ENCODE measurements at places on chromosomes 12 and 14. TPM values are rescaled to one million over a fixed set of nuclear protein-coding genes. Genes with fewer than 3 reads are reported as not detected.

NXPH4 gene
- 1.1 TPM for total RNA-seq

CRACR2A gene
- total RNA-seq = 1.1 TPM

RNU4-1 gene
- total RNA-seq = 2,533 TPM

SERPINA12 gene
- total RNA-seq = not detected

B4GALNT3 gene
- total RNA-seq = 155 TPM

GRCh38 chr14:78307671-78308070 lies 137.5 kb downstream of the NRXN3 start:
- H3K36me3 ChIP-seq = no peaks in the 10 kb centered on the region
- no peaks in the 10 kb centered on the region for H3K27me3 ChIP-seq
- H3K27ac ChIP-seq = no peak overlapping the region
- peaks cover 10% of the 10 kb centered on the region for H3K4me1 ChIP-seq
- H3K4me3 ChIP-seq = no peak overlapping the region

GRCh38 chr12:130619385-130620001 lies 96.6 kb downstream of the RIMBP2 start:
- DNase-seq = peak; percentile 44
- H3K27ac ChIP-seq = no peak overlapping the region
- H3K4me3 ChIP-seq = no peak overlapping the region
- no peaks in the 10 kb centered on the region for H3K4me1 ChIP-seq

DNA sequence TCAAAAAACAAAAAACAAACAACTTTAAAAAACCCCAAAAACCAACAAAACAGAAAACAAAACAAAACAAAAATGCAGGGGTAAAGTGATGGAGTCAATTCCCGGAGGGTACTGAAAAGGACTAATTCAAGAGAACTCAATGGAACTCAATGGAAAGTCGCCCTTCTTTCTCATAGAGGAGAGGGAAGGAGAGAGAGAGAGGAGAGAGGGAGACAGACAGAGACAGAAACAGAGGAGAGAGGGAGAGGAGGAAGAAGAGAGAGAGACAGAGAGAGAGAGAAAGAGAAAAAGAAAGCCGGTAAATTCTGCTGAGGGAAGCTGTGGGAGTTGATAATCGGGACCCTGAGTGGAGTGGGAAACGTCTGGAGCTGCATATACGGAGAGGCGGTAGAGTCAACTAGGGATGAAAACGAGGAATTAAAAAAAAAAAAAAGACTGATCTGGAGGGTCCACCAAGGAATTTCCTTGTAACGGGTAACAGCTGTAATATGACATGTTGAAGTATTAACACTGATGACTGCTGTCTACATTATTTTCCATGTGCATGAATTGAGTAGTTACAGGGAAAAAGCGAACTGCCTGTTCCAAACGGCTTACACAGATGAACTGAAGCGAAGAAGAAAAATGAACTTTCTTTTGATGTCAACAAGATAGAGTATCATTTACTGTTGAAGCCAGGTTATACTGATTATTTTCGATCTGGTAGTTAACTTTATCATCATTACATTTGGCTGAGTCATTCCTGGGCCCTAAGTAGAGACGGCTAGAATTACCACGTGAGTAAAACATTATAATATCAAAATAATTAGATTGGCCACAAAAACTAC lies 934 bp upstream of the ZC2HC1C start:
- no peaks in the 10 kb centered on the region for H3K4me1 ChIP-seq
- H3K27me3 ChIP-seq = no peaks in the 10 kb centered on the region
- H3K4me3 ChIP-seq = peak overlapping the region; percentile 90
- no peak overlapping the region for H3K27ac ChIP-seq
- H3K36me3 ChIP-seq = no peaks in the 10 kb centered on the region

- peak overlapping the region; percentile 98 for H3K4me3 ChIP-seq
- H3K4me1 ChIP-seq = no peaks in the 10 kb centered on the region
- H3K27ac ChIP-seq = peak overlapping the region; percentile 88
Observed at GRCh38 chr14:75295061-75295461, 16.4 kb downstream of the FOS start.

DNA sequence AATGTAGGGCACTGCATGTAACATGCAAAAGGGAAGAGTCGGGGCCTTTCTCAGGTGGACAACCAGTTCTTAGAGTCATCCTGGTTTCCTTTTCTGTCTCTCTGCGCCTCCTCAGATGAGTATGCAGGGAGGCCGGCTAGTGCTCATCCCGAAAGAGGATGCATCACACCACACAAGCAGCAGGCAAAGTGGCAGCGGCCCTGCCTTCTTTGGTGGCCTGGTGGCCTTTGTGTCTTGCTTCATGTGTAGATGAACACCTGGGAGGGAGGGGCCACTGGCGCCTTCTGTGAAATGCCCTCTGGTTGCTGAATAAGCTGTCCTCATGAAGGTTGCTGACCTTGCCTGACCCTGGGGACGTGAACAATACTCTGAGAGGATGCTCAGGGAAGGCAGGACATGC lies 18.0 kb downstream of the SLC24A4 start:
- peaks cover 8% of the 10 kb centered on the region for H3K4me1 ChIP-seq
- peaks cover 92% of the 10 kb centered on the region for H3K27me3 ChIP-seq
- H3K36me3 ChIP-seq = no peaks in the 10 kb centered on the region
- no peak overlapping the region for H3K4me3 ChIP-seq

DNA sequence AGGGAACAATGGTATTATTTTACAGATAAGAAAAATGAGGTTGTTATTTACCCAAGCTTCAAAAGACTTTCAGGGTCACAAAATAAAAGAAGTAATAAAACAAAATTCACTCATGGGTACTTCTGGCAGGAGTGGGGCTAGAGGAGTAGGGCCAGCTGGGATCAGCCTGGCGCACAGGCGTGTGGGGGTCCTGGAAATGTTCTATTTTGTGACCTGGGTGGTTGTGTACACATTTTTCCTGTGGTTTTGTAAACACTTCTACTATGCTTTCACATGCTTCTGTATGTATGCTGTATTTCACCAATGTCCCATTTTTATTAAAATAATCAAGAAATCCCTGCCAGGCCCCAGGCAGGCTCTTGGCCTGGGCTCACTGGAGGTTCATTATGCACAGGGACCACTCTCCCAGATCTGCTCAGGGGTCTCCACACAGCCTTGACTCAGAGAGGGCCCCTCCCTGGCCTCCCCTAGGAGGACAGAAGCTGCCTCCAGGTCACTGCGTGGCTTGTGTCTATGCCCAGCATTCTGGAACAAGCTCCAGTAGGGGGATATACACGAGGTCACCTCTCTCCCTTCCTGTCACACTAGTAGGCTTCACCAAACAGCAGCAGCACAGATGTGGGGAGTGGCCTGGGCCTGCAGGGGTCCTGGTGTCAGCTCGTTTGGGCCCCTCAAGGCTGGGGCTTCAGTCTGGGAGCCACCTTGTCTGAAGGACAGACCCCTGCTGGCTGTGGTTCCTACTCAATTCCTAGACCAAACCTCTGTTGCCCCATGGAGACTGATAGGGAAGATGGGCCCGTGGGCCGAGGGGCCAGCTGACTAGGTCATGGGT lies 37.8 kb downstream of the ANAPC7 start:
- no peaks in the 10 kb centered on the region for H3K4me1 ChIP-seq
- DNase-seq = peak; percentile 62
- H3K27ac ChIP-seq = no peak overlapping the region
- peaks cover 13% of the 10 kb centered on the region for H3K36me3 ChIP-seq

DNA sequence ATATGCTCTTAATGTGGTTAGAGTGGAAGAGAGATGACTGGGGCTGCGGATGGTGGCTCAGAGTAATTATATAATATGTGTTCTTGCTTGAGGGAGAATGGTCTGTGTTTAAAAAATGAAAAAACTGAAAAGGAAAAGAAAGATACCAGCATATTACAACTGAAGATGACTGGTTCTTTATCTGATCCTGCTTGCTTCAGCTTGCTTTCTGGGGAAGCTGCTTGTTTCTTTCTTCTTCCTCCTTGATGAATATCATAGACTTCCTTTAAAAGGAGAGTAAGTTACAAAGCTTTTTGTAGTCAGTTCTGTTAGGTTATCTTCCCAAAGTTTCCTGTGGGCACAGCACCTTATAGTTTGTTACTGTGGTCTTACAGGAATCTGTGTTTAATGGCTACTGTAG lies 210.9 kb downstream of the ERC1 start:
- peaks cover 19% of the 10 kb centered on the region for H3K36me3 ChIP-seq
- H3K4me3 ChIP-seq = no peak overlapping the region
- H3K4me1 ChIP-seq = no peaks in the 10 kb centered on the region
- H3K27me3 ChIP-seq = no peaks in the 10 kb centered on the region
- no peak for DNase-seq

DNA sequence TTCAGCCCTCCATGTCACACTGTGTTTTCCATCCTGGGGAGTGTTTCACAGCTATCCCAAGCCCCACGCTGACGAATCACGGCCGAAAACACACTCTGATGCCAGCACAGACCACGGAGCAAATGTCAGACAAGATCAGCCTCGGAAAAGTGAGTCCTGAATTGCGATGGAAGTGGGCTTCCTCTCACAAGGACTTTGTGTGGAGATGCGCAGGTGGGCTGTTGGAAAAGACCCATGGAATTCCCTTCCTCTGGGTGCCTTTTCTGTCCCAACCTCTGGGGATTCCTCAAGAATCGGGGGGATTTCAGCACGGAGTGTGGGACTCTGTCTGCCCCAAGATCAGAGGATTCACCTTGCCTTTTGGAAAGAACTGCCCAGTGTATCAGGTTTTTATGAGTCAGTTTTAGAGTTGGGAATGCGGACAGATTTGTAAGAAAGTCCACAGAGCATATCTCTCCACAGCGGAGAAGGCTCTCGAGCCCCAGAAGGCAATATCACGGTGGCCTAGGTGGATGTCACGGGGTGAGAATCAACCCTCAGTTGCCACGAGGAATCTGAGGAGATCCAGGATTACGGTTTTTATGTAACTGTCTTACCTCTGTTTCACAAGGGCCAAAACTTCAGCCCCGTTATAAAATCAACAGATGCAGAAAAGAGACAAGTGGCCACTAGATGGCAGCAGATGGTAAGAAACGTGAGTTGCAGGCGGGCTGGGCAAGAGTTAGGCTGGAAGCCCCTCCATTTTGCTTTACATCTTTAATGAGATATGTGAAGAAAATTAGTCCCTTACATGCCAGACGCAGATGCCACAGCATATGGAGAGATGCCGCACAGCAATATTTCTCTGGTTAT lies 201.9 kb downstream of the DAD1 start:
- peaks cover 34% of the 10 kb centered on the region for H3K4me1 ChIP-seq
- no peak overlapping the region for H3K4me3 ChIP-seq
- no peak overlapping the region for H3K27ac ChIP-seq

GRCh38 chr12:3896356-3896755 lies 23.2 kb upstream of the PARP11 start:
- no peaks in the 10 kb centered on the region for H3K36me3 ChIP-seq
- H3K27ac ChIP-seq = peak overlapping the region; percentile 39
- no peak for DNase-seq
- no peak overlapping the region for H3K4me3 ChIP-seq

Measured in endodermal cell (in vitro differentiated cells).